ENCODE measurements at places on chromosomes 5 and 9.

- no peak for DNase-seq
These were observed 4.5 kb upstream of the PALM2AKAP2 start for GRCh38 chr9:109775516-109775915.

DNA sequence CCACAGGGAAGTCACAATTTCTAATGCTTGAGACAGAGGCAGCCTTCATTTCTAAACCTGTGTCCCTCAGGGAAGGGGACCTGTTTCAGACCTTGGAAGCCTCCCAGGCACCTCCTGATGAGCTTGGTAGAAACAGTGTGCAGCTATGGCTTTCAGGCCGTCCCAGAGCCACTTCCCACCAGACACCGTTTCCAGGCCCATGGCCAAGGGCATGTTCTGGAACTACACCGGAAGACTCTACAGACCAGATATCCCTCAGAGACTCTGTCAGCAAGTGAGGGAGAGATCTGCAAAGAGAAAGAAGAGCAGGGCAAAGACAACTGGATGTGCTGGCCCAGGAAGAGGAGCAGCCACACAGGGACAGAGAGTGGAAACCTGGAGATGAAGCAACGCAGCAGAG, 82.2 kb upstream of the HSPA9 start:
- no peak for DNase-seq

GRCh38 chr9:133825555-133826218, 87.5 kb upstream of the SARDH start:
- no peak for DNase-seq

DNA sequence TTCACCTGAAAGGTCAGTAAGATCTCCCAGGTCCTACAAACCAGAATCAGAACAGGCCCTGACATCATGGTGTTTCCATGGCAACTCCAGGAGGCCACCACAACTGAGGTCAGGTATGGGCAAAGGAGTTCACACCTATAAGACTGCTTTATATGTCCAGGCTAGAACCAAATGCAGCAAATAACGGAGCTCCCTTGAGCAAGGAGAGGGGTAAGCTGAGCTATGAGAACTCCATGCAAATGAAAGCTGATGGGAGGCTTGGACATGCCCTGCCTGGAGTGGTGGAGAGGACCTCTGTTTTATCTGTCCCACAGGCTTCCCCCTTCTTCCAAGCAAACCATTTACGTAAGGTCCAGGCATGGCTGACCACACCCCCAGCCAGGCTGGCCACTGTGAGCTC, 207.7 kb downstream of the SPOCK1 start:
- no peak for DNase-seq

All from NCI-H2171 treated with DMSO at 0.1 percent for 48 hours (cell line).